ENCODE measurements at places on chromosomes 6 and 20.
A peak's percentile ranks its signal among the peaks of the same experiment; 100 is the strongest.

- DNase-seq: no peak
Measured at GRCh38 chr20:42419814-42420532, 769.7 kb downstream of the PTPRT start.

DNA sequence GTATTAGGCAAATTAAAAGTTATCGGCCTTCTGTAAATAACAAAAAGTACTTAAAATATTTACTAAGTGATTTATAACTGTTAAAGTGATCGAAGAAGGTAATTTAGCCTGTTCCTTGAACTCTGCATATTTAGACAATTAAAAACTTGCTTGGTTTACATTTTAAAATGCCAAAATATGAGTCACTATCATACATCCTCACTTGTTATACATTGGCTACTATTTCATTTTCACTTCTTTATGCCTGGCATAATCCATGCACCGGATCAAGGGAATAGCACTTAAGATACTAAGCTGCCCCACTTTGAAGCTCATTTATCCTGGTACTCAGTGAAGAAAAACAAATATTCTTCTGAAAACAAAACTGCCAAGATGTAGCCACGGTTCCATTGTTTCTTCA lies 344.6 kb downstream of the UBE3D start:
- DNase-seq: no peak

DNA sequence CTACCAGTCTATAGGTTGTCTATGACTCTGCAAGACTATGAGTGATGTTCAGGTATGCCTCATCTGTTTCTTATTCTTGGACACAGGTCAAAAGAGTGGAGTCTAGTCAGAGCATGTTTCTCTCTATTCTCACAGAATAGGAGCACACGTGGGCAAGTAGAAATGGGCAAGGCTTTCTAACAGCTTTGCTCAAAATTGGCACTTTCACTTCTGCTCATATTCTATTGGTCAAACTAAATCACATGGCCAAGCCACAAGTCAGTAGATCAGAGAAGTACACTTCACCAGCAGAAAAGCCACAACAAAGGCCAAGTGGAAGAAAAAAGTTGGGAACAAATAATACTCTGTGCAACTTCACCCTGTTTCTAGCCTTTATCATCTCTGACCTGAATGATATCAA lies 354.5 kb upstream of the SYNCRIP start:
- DNase-seq: no peak

DNA sequence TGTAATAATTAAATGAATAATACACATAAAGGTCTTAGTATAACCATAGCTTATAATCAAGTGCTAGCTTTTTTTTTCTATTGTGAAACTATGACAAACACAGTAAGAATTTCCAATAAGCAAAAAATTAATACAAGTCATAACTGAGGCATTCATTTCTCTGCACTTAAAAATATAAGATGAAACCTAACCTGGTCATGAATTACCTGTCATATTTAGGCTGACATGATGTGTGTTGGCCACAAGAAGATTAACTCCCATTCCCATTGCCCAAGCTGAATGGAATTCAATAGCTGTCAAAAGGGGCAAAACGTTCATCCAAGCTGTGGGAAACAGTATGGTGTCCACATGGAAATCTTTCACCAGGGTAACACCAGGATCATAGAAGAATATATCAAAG lies 5.4 kb downstream of the VNN2 start:
- DNase-seq: no peak

DNA sequence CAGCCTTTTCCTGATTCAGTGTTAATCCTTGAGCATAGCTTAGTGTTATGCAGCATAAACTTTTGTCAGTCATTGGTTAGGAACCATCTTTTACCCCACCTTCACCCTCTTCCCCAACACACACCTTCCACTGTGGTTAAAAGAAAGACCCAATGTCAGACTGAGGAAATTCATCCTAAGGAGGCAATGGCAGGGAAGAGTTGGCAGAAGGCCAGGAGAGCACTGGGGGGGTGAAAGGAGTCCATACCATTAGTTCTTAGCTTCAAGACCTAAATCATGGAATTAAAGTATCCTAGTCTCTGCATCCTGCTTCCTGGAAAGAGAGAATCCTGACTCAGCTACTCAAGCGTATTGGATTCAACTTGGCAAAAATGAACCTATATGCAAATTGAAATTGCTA lies 16.9 kb upstream of the TAB2 start:
- no peak for DNase-seq

DNA sequence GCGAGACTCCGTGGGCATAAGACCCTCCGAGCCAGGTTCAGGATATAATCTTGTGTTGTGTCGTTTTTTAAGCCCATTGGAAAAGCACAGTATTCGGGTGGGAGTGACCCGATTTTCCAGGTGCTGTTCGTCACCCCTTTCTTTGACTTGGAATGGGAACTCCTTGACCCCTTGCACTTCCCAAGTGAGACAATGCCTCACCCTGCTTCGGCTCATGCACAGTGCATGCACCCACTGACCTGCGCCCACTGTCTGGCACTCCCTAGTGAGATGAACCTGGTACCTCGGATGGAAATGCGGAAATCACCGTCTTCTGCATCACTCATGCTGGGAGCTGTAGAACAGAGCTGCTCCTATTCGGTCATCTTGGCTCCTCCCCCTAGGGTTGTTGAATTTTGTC lies 307.7 kb upstream of the DEFB115 start:
- peak; percentile 18 for DNase-seq

DNA sequence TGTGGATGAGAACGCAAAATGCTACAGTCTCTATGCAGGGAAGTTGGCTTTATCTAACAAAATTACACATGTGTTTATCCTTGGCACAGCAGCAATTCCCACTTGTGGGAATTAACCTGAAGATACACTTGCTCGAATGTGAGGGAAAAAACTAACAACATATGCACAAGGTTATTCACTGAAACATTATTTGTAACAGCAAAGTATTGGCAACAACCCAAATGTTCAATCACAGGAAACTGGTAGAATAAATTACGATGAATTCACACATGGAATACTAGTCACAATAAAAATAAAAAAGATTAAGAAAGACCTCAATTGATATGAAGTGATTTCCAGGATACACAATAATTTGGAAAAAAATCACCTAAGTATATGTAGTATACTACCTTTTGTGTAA lies 68.1 kb upstream of the OGFRL1 start:
- no peak for DNase-seq

DNA sequence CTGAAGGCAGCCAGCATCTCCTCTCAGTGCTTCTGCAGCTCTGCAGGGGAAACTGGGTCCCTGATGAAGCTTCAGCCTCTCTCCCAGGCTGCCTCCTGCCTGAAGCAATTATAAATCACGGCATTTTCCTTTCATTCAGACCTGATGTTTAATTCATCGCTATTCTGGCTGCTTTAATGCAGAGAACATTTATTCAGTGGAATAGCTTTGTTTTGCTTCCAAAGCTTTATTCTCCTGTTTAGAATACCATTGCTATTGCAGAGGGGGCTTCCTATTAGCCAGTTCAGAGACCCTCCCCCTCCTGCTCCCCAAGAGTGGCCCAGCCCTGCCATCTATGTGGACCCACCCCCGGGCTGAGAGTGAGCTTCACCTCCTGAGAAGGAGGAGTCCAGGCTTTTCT lies 255.6 kb downstream of the LRFN2 start:
- no peak for DNase-seq

GRCh38 chr6:30348957-30349356 lies 4.0 kb downstream of the RPP21 start:
- no peak for DNase-seq

- DNase-seq: no peak
Measured at GRCh38 chr6:29834564-29835436, 7.2 kb downstream of the HLA-G start.

- no peak for DNase-seq
Measured at GRCh38 chr6:98516206-98516605, 318.2 kb upstream of the POU3F2 start.

DNA sequence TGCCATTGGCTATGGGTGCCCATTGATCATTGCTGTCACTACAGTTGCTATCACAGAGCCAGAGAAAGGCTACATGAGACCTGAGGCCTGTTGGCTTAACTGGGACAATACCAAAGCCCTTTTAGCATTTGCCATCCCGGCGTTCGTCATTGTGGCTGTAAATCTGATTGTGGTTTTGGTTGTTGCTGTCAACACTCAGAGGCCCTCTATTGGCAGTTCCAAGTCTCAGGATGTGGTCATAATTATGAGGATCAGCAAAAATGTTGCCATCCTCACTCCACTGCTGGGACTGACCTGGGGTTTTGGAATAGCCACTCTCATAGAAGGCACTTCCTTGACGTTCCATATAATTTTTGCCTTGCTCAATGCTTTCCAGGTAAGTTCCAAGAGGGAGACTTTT lies 16.4 kb downstream of the ADGRF4 start:
- DNase-seq: no peak

DNA sequence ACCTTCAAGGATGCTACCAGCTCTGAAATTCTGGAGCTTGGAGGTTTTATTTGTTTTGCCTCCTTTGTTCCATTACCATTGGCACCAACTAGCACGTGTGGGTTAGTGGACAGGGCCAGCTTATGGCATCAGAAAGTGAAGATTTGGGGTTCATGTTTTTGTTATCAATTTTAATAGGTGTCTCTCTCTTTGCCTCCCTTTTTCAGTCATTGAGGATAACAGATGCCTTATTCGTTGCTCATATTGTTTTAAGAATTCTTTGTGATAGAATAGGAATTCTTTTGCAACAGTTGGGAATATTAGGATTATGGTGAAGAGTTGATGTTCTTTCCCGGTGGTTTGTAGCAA lies 22.9 kb downstream of the TMC2 start:
- no peak for DNase-seq

- DNase-seq: no peak
Measured at GRCh38 chr6:92047152-92047850, 1372.1 kb downstream of the EPHA7 start.

DNA sequence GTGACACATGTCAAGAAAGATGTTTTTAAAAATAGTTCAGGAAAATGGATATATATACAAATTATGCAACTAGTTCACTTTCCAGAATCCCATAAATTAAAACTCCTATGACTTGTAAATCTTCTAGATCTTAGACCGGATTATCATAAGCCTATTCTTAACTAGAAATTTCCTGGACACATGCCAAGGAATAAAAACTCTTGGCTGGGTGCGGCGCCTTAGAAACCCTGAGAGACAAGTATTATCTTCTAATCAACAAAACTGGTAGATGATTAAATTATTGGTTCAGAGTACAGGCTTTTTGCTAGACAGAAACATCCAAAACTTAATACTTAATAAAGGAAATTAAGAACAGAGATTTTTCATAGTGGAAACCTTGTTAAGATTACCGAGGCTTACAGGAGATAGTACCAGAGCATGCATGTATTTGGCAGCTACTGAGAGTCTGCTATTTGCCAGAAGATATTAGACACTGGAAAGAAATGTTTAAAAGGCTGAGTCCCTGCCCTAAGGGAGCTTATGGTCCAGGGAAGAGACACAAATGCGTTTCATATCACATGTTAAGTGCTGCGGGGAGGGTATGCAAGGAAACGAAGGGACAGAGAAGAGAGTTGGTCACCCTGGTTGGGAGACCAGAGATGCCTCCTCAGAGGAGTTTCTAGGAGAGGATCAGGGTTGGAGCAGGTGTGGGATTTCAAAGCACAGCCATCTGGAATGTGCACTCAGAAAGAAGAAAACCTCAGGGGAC lies 46.5 kb upstream of the IFNGR1 start:
- DNase-seq: no peak

DNA sequence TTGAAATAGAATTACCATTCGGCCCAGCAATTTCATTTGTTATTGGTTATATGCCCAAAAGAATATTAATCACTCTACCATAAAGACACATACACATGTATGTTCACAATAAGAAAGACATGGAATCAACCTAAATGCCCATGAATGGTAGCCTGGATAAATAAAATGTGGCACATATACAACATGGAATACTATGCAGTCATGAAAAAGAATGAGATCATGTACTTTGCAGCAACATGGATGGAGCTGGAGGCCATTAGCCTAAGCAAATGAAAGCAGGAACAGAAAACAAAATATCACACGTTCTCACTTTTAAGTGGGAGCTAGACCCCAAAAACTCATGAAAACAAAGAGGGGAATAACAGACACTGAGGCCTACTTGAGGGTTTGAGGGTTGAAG lies 52.6 kb upstream of the RNGTT start:
- DNase-seq: no peak

- DNase-seq: no peak
Measured at GRCh38 chr6:113381959-113382358, 475.2 kb upstream of the MARCKS start.

DNA sequence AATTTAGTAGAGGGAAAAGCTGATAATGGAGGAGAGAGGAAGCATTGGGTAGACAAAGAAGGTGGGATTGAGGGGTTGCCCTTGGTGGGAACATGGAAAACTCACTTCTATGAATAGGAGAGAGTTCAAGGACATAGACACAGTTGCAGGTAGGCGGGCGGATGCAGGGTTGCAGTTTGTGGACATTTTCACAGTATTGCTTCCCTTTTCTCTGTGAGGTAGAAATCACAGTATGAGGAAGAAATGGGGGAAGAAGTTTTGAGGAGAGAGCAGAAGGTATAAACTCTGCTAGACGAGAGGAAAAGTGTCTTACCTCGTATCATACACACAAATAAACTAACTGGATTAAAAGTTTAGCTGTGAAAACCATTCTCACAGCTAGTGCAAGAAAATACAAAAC lies 200.7 kb upstream of the ECI2 start:
- DNase-seq: no peak

GRCh38 chr20:1163653-1164052 lies 21.1 kb downstream of the TMEM74B start:
- DNase-seq: no peak

- DNase-seq: no peak
Measured at GRCh38 chr6:73923905-73924485, 228.0 kb downstream of the CD109 start.

- no peak for DNase-seq
Measured at GRCh38 chr20:63847237-63848002, 13.9 kb upstream of the ABHD16B start.

DNA sequence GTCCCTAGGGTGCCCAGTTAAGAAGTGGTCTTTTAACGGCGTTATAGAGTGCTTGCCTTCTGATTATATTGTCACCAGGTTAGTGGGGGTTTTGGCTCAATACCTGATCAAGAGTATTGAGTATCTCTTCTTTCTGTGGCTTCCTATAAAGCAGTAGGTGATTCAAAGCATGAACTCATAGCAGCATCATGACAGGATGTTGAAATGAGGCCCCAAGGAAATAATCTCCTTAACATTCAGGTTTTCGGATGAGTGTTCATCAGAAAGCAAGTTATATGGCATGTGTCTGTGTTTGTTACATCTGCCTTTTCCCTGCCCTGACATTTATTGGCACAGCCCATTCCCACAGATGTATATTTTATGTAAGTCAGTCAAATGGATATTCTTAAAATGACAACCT lies 301.0 kb downstream of the FARS2 start:
- no peak for DNase-seq

DNA sequence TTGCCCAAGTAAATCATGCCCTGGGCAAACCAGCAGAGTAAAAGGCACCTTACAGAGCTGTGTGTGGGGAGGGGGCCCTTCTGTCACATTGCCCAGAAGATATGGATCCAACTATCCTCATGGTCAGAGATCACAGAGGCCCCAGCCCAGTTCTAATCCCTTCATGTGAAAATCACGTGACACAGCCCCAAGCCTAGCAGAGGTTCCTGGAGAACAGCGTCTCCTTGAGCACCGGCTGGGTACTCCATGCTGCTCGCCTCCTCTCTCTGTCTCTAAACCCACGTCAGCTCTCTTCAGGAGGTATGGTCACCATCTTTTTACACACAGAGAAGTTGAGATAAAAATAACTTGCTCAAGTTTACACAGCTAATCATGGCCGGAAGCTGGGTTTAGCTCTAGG lies 230.2 kb downstream of the ANKRD60 start:
- no peak for DNase-seq

Measured in type B pancreatic cell (in vitro differentiated cells).